ENCODE measurements at places on chromosomes 6 and 20. TPM values are rescaled to one million over a fixed set of nuclear protein-coding genes. Genes with fewer than 3 reads are reported as not detected.

GRCh38 chr6:37259191-37259590 lies 1.2 kb upstream of the TMEM217 start:
- peak overlapping the region; percentile 70 for H3K4me3 ChIP-seq
- no peak overlapping the region for H3K27ac ChIP-seq
- no peaks in the 10 kb centered on the region for H3K36me3 ChIP-seq
- no peak for DNase-seq
- peaks cover 22% of the 10 kb centered on the region for H3K27me3 ChIP-seq
- H3K4me1 ChIP-seq, result peaks cover 20% of the 10 kb centered on the region

- H3K27me3 ChIP-seq, result peaks cover 20% of the 10 kb centered on the region
- no peak for DNase-seq
- H3K4me3 ChIP-seq, result no peak overlapping the region
These were observed 64.8 kb upstream of the FOXQ1 start for GRCh38 chr6:1247056-1247455.

Gene EYA4
- total RNA-seq, result 0.86 TPM

Gene CDH4
- total RNA-seq, result 7.8 TPM

DNA sequence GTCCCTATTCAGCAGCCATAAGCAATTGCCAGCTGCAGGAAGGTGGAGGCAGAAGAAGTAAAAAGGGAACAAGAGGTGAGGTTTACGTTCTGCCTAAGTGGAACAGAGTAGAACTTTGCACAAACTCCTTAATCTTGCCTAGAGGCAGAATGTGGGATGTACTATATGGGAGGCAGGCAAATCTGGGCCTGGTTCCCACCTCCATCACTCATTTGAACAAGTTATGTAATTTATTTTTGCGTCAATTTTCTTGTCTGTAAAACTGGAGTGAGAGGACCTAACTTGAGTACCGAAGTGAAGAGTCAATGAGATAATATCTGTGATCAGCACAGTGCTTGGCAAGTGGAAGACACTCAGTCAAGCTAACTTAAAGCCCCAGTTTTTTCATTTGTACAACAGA lies 2.0 kb upstream of the TPBG start:
- H3K4me1 ChIP-seq, result peaks cover 29% of the 10 kb centered on the region
- DNase-seq, result no peak
- H3K27ac ChIP-seq, result no peak overlapping the region
- peak overlapping the region; percentile 95 for H3K4me3 ChIP-seq
- no peaks in the 10 kb centered on the region for H3K36me3 ChIP-seq

DNA sequence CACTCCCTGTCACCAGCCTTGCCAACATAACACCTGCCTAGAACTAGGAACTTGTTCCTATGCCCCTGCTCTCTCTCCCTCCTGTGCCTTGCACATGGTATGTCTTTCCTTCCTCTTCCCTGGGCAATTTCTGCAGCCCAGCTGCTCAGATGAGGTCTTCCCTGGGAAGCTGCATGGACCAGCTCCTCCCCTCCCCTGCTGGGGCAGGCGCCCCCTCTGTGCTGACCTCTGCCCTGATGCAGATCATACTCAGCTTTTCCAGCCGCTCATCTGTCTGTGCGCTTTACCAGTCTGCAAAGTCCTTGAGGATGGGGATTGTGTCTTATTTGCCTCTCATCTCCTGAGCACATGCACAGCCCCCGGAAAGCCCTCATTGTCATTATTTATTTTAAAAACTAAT lies 161.8 kb downstream of the SCML4 start:
- H3K27ac ChIP-seq, result peak overlapping the region; percentile 14
- no peak overlapping the region for H3K4me3 ChIP-seq
- DNase-seq, result no peak
- H3K36me3 ChIP-seq, result peaks cover 12% of the 10 kb centered on the region
- H3K27me3 ChIP-seq, result no peaks in the 10 kb centered on the region

DNA sequence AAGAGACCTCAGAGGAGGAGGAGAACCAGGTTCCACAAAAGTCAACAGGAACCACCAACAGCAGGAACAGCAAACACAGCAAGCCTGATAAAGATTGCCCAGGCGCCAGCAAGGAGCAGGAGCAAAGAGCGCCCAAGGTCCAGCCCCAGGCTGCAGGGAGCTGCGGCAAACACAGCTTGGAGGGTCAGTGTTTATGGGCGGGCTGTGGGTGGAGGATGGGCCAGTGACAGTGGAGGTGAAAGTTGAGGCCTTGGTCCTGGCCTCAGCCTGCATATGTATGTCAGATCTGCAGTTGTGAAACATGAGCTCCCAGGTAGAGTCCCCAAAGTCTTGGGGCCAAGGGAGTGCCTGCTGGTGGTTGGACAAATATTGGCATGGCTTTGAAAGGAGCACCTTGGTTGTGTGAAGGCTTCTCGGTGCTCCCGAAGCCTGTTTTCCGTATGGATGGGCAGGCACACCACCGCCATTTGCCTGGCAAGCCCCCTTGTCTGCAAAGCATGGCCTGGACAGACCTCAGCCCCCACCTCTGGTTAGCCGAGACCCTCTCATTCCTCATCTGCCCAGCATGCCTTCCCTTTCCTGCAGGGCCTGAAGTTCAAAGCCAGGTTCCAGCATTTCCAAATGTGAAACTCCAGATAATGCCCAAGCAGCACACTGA lies 2.0 kb upstream of the CAPN11 start:
- H3K4me3 ChIP-seq, result peak overlapping the region; percentile 11
- no peaks in the 10 kb centered on the region for H3K27me3 ChIP-seq
- H3K36me3 ChIP-seq, result no peaks in the 10 kb centered on the region
- peaks cover 4% of the 10 kb centered on the region for H3K4me1 ChIP-seq

DNA sequence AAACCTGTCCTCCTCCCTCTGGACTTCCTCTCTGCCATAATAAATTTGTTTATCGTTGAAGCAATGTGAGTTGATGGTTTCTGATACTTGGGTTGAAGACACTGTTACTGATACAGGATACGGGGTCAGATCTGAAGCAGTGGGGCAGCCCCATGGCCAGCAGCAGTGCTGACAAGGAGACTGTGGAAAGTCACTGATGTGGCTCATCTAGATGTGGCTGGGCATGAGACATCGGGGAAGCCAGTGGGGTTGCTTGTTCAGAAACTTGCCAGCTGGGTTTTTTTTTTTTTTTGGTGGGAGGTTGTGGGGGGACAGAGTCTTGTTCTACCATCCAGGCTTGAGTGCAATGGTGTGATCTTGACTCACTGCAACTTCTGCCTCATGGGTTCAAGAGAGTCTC lies 2.6 kb upstream of the BPI start:
- H3K4me3 ChIP-seq, result no peak overlapping the region
- no peaks in the 10 kb centered on the region for H3K36me3 ChIP-seq
- H3K27ac ChIP-seq, result no peak overlapping the region
- peaks cover 27% of the 10 kb centered on the region for H3K4me1 ChIP-seq
- H3K27me3 ChIP-seq, result no peaks in the 10 kb centered on the region

Gene MAFB
- total RNA-seq, result 1.6 TPM

DNA sequence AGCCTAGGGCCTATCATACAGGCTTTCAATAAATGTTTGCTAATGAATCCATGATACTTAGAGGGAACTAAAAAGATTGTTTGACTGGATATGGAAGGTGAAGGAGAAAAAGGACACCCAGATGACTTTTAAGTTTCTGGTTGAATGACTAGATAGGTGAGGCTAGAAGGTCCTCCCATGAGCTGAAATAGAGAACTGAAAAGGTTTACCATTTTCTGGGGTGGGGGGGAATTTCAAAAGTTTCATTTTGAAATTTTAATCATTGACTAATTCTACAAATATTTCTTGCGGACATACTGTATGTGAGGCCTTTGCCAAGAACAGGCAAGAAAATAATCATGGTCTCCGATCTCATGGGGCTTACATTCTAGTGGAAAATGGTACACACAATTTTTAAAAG lies 17.9 kb upstream of the ZBTB2 start:
- H3K27me3 ChIP-seq, result no peaks in the 10 kb centered on the region

GRCh38 chr6:130426066-130426721 lies 60.4 kb downstream of the TMEM200A start:
- H3K27me3 ChIP-seq, result no peaks in the 10 kb centered on the region
- DNase-seq, result no peak
- no peak overlapping the region for H3K4me3 ChIP-seq
- no peaks in the 10 kb centered on the region for H3K36me3 ChIP-seq

Gene ZC2HC1B
- not detected for total RNA-seq

GRCh38 chr6:62465206-62465605 lies 179.2 kb upstream of the KHDRBS2 start:
- H3K4me3 ChIP-seq, result no peak overlapping the region
- no peak for DNase-seq
- H3K4me1 ChIP-seq, result no peaks in the 10 kb centered on the region
- H3K27me3 ChIP-seq, result no peaks in the 10 kb centered on the region
- no peak overlapping the region for H3K27ac ChIP-seq

GRCh38 chr6:41584668-41585205 lies 38.6 kb downstream of the FOXP4 start:
- peaks cover 49% of the 10 kb centered on the region for H3K4me1 ChIP-seq
- no peak overlapping the region for H3K27ac ChIP-seq
- H3K27me3 ChIP-seq, result no peaks in the 10 kb centered on the region
- H3K36me3 ChIP-seq, result no peaks in the 10 kb centered on the region
- DNase-seq, result no peak
- no peak overlapping the region for H3K4me3 ChIP-seq

Gene CLPSL2
- not detected for total RNA-seq

- no peaks in the 10 kb centered on the region for H3K4me1 ChIP-seq
- no peak for DNase-seq
- H3K27ac ChIP-seq, result no peak overlapping the region
- H3K4me3 ChIP-seq, result no peak overlapping the region
These were observed 79.9 kb upstream of the GLP1R start for GRCh38 chr6:38968702-38969149.

Gene LHFPL5
- not detected for total RNA-seq

DNA sequence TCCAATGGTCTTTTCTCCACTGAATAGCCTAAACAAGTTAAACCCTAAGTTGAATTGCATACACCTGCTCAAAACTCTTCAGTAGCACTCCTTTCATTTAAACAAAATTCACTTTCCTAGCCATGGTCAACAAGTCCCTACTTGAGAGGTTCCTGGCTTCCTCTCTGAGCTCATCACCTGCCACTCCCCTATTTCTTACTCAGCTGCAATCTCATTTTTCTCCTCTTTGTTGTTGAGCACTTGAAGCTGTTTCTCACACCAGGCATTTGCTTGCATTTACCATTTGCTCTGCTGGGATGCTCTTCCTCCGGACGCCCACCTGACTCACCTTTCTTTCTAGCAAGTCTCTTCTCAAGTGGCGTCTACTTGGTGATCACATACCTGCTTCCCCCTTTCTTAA lies 38.5 kb downstream of the EDN1 start:
- no peak for DNase-seq
- no peaks in the 10 kb centered on the region for H3K4me1 ChIP-seq
- no peak overlapping the region for H3K4me3 ChIP-seq
- H3K27me3 ChIP-seq, result peaks cover 4% of the 10 kb centered on the region
- no peak overlapping the region for H3K27ac ChIP-seq

- no peak overlapping the region for H3K27ac ChIP-seq
- no peaks in the 10 kb centered on the region for H3K27me3 ChIP-seq
- H3K4me3 ChIP-seq, result no peak overlapping the region
- no peak for DNase-seq
- peaks cover 7% of the 10 kb centered on the region for H3K36me3 ChIP-seq
- H3K4me1 ChIP-seq, result no peaks in the 10 kb centered on the region
These were observed 18.0 kb downstream of the KHDC1L start for GRCh38 chr6:73207221-73207837.

DNA sequence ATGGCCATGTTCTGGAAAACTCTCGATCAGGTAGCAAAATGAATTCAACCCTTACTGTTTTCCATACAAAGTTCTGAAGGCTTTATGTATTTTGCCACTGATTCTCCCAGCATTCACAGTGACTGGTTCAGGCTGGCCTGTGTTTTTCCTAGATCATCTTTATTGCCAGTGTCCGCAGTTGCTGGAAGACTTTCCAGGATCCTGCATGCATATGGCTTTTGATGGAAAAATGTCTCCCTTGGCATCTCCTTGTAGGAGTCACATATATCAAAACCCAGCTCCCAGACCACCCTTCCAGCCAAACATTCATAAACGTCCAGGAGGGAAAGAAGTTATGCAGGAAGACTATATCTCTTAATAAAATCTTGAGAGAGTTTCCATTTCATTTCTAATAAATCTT lies 588.8 kb downstream of the MAFB start:
- H3K4me3 ChIP-seq, result no peak overlapping the region
- no peak overlapping the region for H3K27ac ChIP-seq
- H3K4me1 ChIP-seq, result no peaks in the 10 kb centered on the region
- H3K36me3 ChIP-seq, result no peaks in the 10 kb centered on the region

Gene CBLN4
- total RNA-seq, result not detected

DNA sequence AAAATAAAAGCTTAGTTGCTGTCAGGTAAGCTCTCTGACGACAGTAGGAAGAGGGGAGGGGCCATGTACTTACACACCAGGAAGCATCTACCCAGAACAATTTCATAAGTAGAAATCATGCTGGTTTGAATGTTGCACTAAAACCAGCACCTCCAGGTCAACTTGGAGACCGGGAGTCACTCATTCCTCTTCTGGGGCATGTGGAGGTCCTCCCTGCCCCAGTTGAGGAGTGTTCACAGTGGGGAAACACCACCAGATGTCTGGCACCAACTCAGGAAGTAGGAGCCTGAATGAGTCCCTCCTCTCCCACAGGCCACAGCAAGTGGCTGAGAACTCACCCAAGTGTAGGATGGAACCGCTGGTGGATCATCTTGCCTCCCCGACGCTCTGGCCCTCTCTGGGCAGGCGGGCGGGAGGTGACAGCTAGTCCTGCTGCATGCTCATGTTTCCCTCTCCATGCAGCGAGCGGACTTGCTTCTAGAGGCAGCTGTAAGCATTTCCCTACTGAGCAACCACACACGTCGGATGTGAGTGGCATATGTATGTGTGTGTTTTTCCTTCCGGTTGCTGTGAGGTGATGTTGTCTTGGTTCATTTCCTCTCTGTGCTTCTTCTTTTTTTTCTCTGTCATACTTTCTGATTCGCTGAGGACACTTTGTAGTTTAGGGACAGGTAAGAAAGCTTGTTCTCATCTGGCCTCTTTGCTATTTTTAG lies 149.5 kb upstream of the NEDD9 start:
- peak overlapping the region; percentile 51 for H3K27ac ChIP-seq
- H3K4me3 ChIP-seq, result no peak overlapping the region
- no peaks in the 10 kb centered on the region for H3K27me3 ChIP-seq
- no peak for DNase-seq
- no peaks in the 10 kb centered on the region for H3K4me1 ChIP-seq

DNA sequence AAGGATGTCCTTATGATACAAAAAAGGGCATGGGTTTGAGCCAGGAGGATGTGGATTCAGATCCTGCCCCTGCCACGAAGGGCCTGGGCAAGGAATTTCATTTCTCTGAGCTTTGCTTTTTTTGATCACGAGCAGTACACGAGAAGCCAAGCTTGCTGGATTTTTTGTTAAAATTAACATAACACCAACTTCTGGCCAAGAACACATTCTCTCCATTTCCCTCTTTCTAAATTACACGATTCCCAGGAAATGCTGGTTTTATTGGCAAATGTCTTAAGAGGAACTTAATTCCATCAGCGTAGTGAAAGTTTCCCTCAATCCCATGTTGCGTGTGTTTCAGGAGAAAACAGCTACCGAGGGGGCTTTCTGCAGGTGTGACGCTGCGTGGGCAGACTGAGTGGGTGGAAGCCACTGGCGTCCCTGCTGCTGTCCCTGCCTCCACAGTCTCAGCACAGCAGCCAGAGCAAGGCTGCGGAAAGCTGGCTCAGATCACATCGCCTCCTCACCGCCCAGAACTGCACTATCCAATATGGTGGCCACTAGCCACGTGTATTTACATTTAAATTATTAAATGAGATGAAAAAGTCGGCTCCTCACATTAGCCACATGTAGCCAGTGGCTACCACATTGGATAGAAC lies 120.8 kb upstream of the INSM1 start:
- peaks cover 2% of the 10 kb centered on the region for H3K27me3 ChIP-seq
- peaks cover 10% of the 10 kb centered on the region for H3K36me3 ChIP-seq
- no peak overlapping the region for H3K27ac ChIP-seq

Gene COL20A1
- 10.2 TPM for total RNA-seq

Measured in neural crest cell (in vitro differentiated cells).